ENCODE measurements at places on chromosomes 12 and 14.
A peak's percentile ranks its signal among the peaks of the same experiment; 100 is the strongest.

GRCh38 chr14:74517731-74518130 lies 24.2 kb downstream of the ISCA2 start:
- DNase-seq = no peak

DNA sequence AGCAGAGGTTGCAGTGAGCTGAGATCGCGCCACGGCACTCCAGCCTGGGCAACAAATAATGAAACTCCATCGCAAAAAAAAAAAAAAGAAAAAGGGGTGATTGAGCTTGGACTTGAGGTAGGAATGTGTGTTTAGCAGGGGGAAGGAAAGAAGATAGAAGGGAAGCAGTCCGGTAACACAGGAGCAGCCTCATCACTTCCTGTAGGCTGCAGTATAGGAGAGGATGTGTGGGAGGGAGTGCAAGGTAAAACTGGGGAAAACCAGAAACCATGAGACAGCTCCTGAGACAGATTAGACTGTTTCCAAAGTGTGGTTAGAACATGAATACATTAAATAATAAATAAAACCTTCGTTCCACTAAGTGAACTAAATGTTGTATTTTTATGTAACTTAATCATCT lies 49.2 kb downstream of the FGD4 start:
- no peak for DNase-seq

DNA sequence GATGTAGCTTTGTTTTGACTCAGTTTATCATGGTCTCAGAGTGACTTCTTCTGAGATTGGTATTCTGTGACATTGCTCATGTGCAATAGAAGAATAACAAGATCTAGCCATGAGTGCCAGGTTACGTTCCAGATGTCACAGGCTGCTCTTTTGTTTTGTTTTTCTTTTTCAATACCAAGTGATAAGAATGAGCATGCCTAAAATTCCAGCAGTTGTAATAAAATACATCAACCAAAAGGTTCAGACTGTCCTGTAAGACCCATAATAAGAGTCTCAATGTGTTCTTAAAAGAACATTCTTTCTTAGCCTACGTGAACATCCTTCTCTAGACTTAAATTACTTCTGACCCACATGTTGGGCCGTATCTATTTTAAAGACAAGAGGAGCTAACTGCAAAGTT lies 669.2 kb downstream of the DIO2 start:
- no peak for DNase-seq

- no peak for DNase-seq
Measured at GRCh38 chr12:120264904-120265472, 542 bp downstream of the PXN start.

DNA sequence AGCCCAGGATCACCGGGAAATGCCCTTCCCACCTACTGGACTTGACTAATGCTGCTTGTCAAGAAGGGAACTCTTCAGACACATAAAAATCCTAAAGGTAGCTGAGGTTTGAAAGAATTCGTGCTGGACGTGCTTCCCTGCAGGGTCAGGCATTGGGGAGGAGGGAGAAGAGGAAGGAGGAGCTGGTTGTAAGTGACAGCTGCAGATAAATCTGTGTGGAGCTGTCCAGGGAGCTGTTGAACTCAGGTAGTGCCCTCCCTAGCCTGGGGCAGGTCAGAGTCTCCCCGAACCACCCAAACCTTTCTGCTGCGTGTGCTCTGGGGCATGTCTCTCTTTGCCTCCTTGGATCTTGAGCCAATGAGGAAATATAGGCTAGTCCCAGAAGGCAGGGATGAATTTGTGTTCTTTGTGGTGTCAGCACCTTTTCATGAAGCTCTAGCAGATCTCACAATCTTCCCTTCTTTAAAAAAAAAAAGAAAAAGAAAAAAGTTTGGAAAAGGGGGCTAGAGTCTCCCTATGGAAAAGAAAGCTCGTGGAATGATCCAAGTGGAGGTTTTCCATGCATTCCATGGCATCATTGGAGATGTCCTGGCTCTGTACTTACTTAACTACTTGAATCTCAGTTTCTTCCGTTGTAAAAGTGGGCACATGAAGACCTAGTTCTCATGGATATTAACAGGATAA lies 23.6 kb upstream of the FOS start:
- DNase-seq = no peak

GRCh38 chr12:115190010-115190770 lies 506.2 kb upstream of the TBX3 start:
- no peak for DNase-seq

DNA sequence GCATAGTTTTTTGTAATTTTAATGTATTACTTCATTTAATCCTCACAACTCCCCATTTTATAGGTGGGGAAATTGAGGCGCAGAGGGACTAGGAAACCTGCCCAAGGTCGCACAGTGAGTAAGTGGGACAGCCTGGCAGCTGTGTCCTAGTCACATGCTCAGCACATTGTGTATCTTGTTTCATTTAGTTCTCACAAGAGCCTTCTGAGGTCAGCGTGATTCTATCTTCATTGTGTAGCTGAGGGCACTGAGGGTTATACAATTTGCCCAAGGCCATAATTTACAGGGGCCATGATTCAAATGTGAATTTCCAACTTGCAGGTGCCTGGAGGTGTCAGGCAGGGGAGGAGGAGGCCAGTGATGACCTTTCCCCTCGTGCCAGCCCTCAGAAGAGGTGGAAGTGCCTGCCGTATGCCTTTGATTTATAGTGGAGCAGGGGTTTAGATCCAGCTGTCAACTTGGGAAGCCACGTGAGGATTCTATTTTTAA lies 30.3 kb upstream of the SMOC1 start:
- DNase-seq = no peak

DNA sequence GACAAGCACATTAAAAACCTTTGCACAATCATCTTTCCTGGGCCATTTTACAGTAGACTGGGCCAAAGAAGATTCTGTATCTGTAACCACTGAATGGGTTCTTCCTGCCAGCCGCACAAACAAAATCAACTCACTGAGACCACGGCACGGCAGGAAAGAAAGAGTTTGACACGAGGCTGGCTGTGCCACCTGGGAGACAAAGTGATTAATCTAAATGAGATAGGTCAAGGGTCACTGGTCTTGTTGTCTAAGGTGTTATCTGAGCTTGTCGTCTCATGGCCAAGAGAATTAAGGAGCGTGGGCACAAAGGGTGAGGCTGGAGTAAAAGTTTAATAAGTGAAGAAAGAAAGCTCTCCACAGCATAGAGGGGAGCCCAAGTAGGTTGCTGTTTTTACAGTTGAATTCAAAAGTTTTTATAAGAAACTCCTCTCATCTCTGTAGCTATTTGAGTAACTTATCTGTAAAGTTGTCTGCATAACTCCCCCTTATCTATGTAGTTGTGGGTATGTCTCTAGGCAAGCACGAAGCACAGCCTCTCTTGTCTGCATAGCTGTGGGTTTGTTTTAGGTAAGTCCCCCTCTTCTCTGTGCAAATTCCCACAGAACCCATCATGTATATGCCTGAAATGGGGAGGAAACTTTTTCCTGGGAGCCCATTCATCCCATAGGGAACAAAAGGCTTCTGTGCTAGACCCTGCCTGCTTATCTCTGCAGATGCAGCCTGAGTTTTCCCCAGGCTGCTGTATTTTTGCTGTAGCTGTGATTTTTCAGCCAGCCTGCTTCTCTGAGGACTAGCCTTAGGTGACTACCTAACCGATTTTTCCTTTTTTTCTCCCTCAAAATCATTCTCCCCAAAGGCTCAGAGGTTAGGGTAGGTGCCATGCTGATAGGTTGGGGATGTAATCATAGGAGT lies 1314.6 kb upstream of the TMEM132C start:
- no peak for DNase-seq

- no peak for DNase-seq
Measured at GRCh38 chr14:72742118-72742837, 151.6 kb downstream of the DPF3 start.

- DNase-seq = no peak
Measured at GRCh38 chr14:30227436-30227835, 299.8 kb upstream of the PRKD1 start.

GRCh38 chr12:59517522-59517921 lies 78.3 kb upstream of the SLC16A7 start:
- DNase-seq = no peak

DNA sequence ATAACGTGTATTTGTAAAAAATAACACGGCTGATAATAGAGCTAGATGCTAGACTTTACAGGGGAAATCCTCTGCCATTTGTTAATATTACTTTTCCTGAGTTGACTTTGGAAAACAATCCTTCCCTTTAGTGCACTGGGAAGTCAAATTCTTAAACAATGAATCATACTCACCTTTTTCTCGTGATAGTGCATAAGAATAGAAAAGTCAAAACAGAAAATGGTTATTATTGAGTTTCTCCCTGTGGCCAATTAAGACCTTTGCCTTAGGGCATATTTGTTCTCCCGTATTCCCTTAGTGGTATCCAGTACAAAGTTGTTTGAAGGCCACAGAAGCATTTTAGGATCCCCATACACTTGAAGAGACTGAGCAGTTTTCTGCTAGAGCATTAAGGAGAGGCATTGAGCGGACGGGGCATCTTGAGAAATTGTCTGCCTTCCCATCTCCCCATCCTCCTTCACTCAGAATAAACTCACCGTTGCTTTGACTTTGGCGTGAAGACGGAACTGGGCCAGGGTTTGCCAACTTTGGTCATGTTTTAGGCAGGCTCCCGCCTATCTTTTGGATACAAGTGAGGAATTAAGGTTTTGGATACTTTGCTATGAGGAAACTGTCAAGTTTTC lies 171.3 kb downstream of the TMTC2 start:
- no peak for DNase-seq

DNA sequence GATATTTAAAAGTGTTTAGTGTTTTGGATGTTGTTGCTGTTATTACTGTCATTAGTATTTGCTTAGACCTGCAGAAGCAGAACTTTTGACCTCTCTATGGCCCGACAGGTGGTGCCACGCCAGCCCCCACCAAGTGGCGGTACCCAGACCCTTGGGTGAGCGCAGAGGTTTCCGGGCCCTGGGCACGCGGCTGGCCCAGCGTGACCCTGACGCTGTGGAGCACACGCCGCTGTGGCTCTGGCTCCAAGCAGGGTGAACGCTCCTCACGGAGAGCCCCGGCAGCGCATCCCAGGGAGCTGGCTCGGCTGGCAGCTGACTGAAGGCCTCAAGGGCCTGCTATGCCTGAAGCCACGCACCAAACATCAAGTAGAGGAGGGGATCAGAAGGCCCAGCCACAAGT lies 22.6 kb downstream of the SLC25A47 start:
- no peak for DNase-seq

DNA sequence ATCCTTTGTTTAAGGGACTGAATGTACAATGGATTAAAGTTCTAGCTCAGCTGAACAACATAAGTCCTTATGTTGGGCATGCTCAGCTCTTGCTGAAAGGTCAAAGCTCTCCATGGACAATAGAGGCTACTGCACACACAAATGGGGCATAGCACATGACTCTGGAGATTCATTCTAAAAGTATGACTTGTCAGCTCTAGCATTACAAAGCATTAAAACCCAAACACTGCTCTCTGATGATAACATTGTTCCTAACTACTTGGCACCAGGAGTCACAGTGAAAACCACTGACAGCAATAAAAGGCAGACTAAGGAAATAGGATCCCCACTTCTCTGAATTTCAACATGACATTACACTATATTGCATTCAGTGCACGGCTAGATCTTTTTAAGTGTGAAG lies 21.9 kb upstream of the FSCB start:
- DNase-seq = no peak

- no peak for DNase-seq
Measured at GRCh38 chr14:20857207-20857606, 34.0 kb upstream of the RNASE3 start.

GRCh38 chr14:94613720-94614644 lies 1.8 kb downstream of the SERPINA3 start:
- no peak for DNase-seq

GRCh38 chr12:9051158-9051550 lies 61.8 kb downstream of the KLRG1 start:
- no peak for DNase-seq

DNA sequence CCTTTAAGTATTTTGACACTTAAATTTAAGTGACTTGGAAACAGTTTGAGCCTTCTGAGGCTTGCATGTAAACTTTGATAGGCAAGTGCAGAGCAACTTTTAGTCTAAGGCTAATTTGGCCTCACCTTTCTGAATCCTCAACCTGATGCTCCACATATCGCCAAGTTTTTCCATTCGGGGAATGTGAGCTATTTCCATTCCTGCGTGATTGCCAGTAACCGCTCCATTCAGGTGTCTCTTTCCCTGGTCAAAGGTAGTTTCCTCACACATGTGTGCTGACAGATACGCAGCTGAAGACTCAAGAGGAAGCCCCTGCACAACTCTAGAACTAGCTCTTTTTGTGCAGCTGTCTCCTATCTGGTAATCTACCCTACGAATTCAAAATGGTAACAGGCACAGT lies 25.4 kb upstream of the FUT8 start:
- no peak for DNase-seq

DNA sequence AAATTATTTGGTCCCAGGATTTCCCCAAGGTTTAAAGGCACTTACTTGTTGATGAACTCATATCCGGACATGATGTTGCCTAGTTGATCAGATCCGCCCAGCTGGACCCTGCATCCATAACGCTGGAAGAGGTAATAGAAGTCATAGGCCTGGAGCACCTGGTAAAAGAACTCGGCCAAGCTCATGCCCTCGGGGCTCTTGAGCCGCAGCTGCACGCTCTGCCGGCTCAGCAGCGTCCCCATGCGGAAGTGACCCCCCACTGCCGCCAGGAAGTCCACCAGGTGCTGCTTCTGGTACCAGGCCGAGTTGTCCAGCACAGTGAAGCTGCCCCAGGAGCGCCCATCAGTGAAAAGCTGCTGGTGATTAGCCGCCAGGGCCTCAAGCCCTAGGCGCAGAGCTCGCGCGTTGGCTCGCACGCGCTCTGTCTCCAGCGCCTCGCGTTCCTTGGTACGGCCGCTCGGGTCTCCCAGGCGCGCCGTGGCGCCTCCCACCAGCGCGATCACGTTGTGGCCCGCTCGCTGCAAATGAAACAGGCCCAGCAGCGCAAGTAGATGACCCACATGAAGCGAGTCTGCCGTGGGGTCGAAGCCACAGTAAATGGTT lies 545 bp downstream of the YARS2 start:
- DNase-seq = peak; percentile 25

DNA sequence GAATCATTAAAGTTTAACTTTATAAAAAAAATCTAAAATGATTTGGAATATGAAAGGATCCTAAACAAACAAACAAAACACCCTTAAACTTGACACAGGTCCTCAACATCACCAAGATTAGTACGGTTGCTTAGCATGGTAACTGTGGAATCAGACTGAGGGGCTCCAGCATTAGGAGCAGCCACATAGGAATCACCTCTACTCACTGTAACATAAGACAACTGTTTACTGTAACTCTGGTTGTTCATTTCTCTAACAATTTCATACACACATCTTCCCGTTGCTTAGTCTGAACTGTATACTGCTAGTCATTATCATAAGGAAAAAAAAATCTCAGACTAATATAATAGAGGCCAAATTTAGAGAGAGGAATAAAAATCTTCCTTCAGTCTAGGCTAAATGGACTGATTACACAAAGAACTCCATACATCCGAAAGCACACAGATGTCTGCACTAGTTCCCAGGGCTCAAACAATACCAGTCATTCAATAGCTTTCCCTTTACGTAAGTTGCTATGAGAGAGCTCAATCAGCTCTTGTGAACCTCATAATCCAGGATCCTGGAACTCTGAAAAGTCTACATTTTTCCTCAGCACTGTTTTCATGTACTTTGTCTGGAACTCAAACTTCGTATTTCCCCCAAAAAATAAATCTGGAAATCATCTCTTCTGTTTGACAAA lies 26.0 kb downstream of the LRP6 start:
- no peak for DNase-seq

All from stimulated activated CD8-positive, alpha-beta memory T cell treated with anti-CD3 and anti-CD28 coated beads, Interleukin-15, amount 100 ng/mL, for 1 hour (primary cell).